Tibial nerve (tissue), 4 donors: ENCODE measurements at places on chromosomes 1 and 21.

- DNase-seq = no peak
Measured at GRCh38 chr1:10892138-10893065, 96.0 kb upstream of the CASZ1 start.

DNA sequence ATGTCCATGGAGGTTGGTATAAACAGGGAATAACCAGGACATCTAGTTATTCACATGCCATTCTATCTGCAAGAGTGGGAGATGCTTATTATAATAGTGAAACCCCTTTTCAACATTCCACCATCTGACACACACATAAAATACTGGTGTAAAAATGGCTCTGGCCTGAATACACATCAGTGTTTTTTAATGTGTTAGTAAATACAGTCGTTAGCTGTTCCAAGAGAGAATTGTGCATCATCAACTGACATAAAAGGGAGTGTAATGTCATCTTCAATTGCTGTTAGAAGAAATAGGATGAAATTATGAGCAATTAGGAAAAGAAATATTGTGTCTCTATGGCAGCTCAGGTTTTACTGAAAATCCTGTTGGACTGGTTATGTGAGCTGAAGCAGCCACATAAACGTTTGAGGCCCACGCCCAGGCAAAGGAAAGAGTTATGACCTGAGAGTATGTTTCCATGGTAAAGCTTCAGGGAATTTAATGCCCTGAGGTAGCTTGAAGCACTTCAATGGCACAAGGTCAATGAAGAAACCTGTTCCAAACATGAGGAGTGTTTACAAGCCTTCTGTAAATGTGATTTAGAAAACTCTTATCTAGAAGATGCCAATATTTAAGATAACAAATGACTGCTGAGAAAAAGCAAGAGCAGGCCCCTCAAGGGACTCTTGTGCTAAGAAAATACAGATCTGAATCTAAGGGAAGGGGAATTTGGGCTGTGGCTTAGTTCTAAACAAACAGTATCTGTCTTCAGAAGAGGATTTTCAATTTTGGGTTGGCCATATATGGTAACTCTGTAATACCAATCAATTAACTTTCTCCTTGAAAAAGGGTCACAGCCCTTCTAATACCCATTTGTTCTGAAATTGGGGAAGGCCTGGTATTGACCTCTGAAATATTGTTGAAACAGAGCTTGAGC lies 384.3 kb downstream of the SEC16B start:
- DNase-seq = no peak

DNA sequence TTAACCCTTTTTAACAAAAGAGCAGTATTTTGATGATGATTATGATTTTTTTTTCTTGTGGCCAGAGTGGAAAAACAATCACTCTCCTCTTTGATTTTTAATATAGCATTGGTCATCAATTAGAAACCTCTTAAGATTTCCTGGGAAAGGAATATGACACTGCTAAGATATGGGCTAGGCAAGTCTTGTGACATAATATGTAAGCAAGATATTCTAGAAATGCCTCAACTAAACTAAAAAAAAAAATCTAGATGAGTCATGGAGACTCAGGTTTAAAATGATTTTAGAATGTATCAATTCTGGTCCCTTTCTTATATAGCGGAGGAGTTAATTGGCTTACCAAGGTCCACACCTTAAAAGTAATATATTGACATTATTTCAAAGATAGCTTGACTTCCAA lies 60.3 kb upstream of the JUN start:
- no peak for DNase-seq

GRCh38 chr1:99934801-99935200 lies 35.0 kb upstream of the SLC35A3 start:
- DNase-seq = no peak

DNA sequence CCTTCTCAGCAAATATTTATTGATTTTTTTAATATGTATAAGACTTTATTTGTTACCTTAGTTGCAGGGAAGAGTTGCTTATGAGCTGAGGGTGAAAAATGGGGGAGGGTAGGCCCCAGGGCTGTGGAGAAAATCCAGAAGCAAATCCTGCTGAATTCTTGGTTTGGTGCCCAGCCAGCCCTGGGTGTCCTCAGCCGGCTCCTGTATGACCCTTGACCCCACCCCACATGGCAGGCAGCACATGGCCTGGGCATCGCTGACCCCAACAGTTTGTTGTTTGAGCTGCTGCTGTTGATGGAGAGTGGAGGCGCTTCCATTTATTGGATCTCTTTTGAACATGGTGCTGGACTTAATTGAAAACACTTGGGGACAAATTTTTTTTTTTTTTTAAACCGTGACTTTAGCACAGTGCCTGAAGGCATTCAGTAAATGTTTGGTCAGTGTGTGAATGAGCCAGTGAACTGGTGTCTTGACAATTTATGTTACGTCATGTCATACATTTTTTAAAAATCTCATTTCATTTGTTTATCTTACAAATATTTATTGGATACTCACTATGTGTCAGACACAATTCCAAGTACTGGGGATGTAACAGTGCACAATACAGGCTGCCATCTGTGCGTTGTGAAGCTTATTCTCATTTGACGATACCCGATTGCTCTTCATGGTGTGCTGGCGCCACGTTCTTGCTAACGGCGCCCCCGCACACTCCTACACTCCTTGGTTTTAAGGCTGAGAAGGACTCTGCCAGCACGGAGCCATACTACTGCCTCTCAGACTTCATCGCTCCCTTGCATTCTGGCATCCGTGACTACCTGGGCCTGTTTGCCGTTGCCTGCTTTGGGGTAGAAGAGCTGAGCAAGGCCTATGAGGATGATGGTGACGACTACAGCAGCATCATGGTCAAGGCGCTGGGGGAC lies 98.8 kb downstream of the MTR start:
- DNase-seq = no peak

GRCh38 chr1:246032031-246032551 lies 475.0 kb downstream of the SMYD3 start:
- no peak for DNase-seq

DNA sequence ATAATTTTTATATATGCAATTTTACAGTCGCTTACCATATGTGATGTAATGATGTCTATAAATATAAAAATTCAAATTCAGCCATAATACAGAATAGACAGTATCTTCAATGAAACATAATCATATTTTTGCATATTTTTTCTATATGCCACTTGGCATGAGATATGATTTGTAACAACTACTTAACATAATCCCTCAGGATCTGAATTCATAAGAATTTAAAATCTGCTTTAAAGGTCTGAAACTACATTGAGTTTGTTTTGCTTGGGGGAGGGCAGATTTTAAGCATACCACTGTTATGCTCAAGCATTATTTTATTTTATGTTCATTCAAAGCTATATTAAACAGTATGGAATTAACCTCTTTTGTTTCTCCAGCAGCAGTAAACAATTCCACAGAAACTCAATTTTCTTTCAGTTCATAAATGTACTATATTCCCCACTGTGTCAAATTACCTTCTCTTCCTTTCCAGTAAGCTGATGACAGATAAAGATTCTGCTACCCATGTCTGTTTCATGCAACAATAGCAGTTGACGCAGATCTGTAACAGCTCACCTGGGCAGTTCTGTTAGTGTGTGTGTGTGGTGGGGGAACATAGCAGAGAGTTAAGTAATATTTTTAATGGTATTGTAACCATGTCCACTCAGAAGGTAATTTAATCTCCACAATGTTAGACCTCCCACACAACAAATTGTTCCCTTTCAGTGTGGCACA lies 224.8 kb downstream of the NTNG1 start:
- DNase-seq = no peak

DNA sequence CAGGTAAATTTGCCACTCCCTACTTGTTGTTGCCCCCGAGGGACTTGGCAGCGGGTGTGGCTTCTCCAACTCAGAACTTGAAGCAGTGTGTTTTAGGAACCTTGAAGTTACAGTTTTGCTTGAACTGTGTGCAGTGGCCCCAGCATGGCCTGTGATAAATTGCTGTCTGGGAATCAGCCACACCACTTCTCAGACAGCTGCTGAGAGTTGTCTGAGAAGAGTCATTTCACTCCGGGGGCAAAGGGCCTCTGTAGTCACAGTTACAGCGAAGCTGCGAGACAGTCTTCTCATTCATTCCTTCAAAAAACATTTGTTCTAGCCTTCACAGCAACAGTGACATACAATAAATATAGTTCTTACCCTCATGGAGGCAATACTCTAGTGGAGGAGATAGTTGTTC lies 70.3 kb downstream of the PROX1 start:
- DNase-seq = no peak

GRCh38 chr1:174652569-174653280 lies 205.0 kb downstream of the GPR52 start:
- DNase-seq = no peak

DNA sequence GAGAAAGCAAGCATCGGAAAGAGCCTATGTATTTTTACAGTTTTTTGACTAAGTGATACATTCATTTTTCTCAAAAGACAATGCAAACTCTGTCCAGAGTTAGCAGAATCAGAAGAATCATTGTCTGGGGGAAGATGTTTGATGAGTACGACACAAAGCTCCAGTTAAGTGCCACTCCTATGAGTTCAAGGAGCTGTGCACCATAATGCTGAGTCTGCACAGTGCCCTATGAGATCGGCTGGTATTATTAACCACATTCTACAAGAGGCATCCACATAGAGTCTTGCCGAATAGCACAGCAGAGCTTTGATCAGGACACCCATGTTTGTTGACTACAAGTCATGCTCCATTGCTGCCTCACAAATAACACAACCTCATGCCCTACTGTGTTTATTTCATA lies 54.9 kb upstream of the RAP1GAP start:
- DNase-seq = no peak

DNA sequence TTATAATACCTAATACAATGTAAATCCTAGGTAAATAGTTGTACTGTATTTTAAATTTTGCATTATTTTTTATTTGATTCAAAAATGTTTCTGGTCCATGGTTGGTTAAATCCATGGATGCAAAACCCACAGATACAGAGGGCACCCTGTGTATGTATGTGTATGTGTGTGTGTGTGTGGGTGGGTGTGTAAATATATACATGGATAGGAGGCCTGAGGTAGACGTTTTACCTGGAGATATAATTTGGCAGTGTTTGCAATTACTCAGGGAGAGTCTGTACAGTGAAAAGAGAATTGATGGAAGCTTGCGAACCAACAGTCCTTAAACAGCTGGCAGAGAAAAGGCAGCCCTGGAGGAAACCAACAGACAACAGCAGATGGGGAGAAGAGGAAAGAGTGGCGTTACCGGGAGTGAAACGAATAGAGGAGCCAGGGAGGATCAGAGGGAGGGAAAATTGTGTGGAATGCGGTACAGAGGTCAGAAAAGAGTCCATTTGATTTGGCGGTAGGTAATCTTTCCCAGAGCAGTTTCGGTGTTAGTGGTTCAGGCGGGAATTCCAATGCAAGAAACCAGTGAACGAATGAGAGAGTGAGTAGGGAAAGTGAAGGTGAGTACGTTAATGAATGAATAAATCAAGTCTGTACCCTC lies 47.9 kb upstream of the NBL1 start:
- no peak for DNase-seq

GRCh38 chr1:9182784-9183257 lies 51.8 kb upstream of the H6PD start:
- DNase-seq = no peak

- no peak for DNase-seq
Measured at GRCh38 chr21:46428987-46429710, 29.5 kb upstream of the DIP2A start.

DNA sequence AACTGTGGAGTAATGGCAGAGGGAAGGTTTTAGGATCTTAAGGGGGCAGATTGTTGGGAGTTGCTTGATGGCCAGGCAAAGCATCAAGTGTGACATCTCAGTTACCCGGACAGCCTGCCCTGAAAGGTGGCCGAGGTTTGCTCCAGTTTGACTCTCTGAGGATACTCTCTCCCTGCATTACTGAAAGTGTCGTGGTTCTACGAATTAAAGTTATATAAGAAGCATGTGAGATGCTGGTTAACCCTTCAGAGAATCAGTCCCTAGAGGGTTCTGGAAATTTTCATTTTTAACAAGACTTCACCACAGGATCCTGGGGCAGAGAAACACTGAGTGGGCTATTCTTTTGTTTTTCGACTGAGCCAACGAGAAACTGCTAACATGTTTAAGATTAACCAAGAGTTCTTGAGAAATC lies 689 bp upstream of the ZNF644 start:
- DNase-seq = no peak

- no peak for DNase-seq
Measured at GRCh38 chr21:21156957-21157356, 158.7 kb downstream of the NCAM2 start.

- DNase-seq = no peak
Measured at GRCh38 chr1:228552596-228553176, 65.5 kb downstream of the RNF187 start.

DNA sequence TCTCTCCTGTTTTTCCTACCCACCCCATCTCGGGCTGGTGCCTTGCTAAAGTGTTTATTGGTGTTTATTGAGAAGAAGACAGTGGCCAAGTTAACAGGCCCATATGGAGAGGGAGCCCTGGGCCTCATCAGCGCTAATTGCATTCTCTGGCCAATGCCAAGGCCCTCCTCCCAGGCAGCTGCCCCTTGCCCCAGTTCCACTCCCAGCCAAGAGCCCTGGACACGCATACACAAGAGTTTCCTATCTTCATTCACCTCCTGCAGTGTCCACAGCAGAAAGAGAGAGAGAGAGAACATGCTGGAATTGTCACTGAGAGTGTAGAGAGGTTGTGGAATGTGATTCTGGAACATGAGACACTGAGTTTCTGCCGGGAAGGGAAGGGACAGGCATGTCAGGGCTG lies 25.4 kb upstream of the VWA5B1 start:
- DNase-seq = no peak

DNA sequence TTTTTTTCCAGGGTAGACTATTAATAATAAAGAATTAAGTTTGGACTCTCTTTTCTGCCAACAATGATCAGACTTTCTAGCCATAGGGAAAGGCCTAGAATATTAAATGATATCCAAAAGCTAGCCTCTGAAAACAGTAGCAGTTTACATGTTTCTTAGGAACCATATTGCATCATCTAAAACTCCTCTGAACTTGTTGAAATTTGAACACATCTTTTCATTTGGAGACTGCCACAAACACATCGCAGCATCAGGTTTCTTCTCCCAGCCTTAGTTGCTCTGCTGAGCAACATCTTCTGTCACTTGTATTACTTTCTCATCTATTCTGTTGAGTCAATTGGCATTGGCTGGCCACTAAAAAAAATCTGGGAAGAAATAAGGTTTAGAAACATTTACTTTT lies 63.2 kb upstream of the GNG4 start:
- DNase-seq = no peak
